ENCODE measurements at places on chromosomes 12 and 14. TPM values are rescaled to one million over a fixed set of nuclear protein-coding genes. Genes with fewer than 3 reads are reported as not detected.

The NEMP1 gene
- total RNA-seq = 52.0 TPM

The BCL11B gene
- total RNA-seq = 4.6 TPM

The TAS2R43 gene
- 0.38 TPM for total RNA-seq

The KRT77 gene
- not detected for total RNA-seq

The RDH12 gene
- not detected for total RNA-seq

The TPI1 gene
- 805 TPM for total RNA-seq

GRCh38 chr12:80553316-80553715 is 109.3 kb downstream of the PTPRQ start:
- H3K27ac ChIP-seq = no peak overlapping the region
- H3K4me1 ChIP-seq = no peaks in the 10 kb centered on the region
- DNase-seq = no peak
- H3K27me3 ChIP-seq = no peaks in the 10 kb centered on the region
- no peaks in the 10 kb centered on the region for H3K36me3 ChIP-seq

DNA sequence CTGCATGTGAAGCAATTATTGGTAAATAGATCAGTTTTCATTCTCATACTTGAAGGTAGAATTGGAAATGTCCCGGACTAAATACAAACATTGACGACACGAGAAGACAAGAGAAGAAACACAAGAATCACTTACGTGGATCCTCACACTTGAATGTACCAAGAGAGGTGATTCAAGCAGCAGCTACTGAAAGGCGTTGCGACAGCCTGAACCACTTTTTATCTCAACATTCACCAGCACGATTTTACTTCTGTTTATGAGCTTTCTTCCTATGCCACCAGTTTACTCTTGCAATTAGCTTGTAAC is 3.6 kb upstream of the FZD10 start:
- no peak for DNase-seq
- H3K27me3 ChIP-seq = peaks cover 97% of the 10 kb centered on the region
- no peaks in the 10 kb centered on the region for H3K36me3 ChIP-seq
- H3K4me3 ChIP-seq = no peak overlapping the region

DNA sequence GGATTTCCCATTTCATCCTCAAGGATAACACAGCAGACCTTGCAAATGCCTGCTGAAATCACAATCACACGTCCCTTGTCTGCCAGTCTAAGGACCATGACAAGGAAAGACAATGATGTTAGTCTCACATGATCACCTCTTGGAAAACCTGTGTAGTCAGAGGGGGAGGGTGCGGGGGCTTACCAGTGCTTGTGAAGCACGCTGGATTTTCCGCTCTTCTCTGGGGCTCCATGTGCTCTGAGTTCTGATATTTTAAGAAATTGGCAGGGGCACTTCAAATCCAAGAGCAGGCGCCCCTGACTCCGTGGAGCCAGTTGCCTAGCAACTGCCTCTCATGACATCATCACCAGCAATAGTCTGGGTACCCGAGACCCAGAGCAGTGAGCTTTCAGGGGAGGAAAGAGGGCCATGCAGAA is 200.9 kb upstream of the C14orf180 start:
- no peaks in the 10 kb centered on the region for H3K36me3 ChIP-seq
- H3K27me3 ChIP-seq = no peaks in the 10 kb centered on the region
- H3K27ac ChIP-seq = no peak overlapping the region

GRCh38 chr14:89144066-89144465 is 273.0 kb downstream of the FOXN3 start:
- H3K27ac ChIP-seq = no peak overlapping the region
- H3K36me3 ChIP-seq = no peaks in the 10 kb centered on the region
- DNase-seq = no peak
- no peaks in the 10 kb centered on the region for H3K27me3 ChIP-seq
- no peak overlapping the region for H3K4me3 ChIP-seq
- H3K4me1 ChIP-seq = no peaks in the 10 kb centered on the region

DNA sequence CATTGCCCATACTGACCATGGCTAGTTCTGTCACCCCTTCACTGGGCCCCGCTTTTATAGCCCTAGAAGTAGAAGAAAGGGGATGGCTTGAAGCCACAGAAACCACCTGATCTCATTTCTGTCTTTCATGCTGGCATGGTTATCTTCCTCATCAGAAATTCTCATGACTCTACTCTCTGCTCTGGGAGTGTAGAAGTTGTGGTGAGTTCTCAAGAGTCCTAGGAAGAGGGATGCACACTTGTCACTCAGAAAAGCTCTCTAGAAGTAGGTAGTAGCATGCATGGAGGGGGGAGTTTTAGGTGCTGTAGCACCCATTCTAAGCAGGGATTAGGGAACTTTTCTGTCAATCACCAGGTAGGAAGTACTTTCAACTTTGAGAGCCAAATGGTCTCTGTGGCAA is 6.1 kb upstream of the CMA1 start:
- H3K4me1 ChIP-seq = no peaks in the 10 kb centered on the region
- no peak overlapping the region for H3K4me3 ChIP-seq
- no peak for DNase-seq
- peaks cover 19% of the 10 kb centered on the region for H3K27me3 ChIP-seq

- H3K27ac ChIP-seq = no peak overlapping the region
- no peaks in the 10 kb centered on the region for H3K4me1 ChIP-seq
- H3K27me3 ChIP-seq = no peaks in the 10 kb centered on the region
- H3K4me3 ChIP-seq = no peak overlapping the region
- H3K36me3 ChIP-seq = peaks cover 15% of the 10 kb centered on the region
Measured at GRCh38 chr12:101761350-101761749, 22.1 kb upstream of the SYCP3 start.

GRCh38 chr12:62436164-62436503 is 30.5 kb upstream of the MON2 start:
- peaks cover 47% of the 10 kb centered on the region for H3K27me3 ChIP-seq
- H3K27ac ChIP-seq = no peak overlapping the region
- no peak for DNase-seq

- H3K27ac ChIP-seq = no peak overlapping the region
- H3K4me3 ChIP-seq = no peak overlapping the region
- DNase-seq = no peak
- no peaks in the 10 kb centered on the region for H3K4me1 ChIP-seq
- no peaks in the 10 kb centered on the region for H3K36me3 ChIP-seq
Measured at GRCh38 chr14:38311655-38312054, 55.8 kb upstream of the CLEC14A start.

DNA sequence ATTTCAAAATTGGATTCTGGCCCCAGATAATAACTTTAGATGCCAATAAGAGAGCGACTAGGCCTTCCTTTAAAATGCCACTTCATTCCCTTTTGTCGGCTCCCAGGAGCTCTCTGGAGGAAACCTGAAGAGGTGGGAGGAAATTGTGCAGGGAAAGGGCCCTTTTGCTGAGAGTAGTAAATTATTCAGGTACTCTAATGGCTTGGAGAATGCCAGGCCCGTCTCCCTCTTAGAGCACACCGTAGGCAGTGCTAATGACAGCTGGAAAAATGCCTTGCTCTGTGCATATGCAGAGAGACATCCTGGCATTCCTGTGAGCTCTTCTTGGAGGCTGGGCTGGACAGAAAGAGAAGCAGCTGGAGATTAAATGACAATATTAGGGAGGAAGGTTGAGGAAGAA is 115.0 kb upstream of the RPH3A start:
- H3K27me3 ChIP-seq = peaks cover 24% of the 10 kb centered on the region
- no peak overlapping the region for H3K4me3 ChIP-seq
- no peaks in the 10 kb centered on the region for H3K4me1 ChIP-seq
- no peaks in the 10 kb centered on the region for H3K36me3 ChIP-seq
- peak; percentile 52 for DNase-seq
